ENCODE measurements at places on chromosomes 7 and 10.

GRCh38 chr7:148698397-148699023 is at the start of gene CUL1:
Gene CUL1, plus strand, starts transcription at chr7:148698903. Its CDS starts 31,220 bp downstream, at chr7:148730123.
- DNase-seq = peak; percentile 39

- DNase-seq = peak; percentile 90
Measured at GRCh38 chr10:110706690-110707098, 62.6 kb downstream of the RBM20 start.

GRCh38 chr7:149828357-149829309 is 9.5 kb upstream of the ZNF862 start:
- no peak for DNase-seq

GRCh38 chr7:130150587-130150986 is 54.6 kb downstream of the TMEM209 start:
- DNase-seq = no peak

DNA sequence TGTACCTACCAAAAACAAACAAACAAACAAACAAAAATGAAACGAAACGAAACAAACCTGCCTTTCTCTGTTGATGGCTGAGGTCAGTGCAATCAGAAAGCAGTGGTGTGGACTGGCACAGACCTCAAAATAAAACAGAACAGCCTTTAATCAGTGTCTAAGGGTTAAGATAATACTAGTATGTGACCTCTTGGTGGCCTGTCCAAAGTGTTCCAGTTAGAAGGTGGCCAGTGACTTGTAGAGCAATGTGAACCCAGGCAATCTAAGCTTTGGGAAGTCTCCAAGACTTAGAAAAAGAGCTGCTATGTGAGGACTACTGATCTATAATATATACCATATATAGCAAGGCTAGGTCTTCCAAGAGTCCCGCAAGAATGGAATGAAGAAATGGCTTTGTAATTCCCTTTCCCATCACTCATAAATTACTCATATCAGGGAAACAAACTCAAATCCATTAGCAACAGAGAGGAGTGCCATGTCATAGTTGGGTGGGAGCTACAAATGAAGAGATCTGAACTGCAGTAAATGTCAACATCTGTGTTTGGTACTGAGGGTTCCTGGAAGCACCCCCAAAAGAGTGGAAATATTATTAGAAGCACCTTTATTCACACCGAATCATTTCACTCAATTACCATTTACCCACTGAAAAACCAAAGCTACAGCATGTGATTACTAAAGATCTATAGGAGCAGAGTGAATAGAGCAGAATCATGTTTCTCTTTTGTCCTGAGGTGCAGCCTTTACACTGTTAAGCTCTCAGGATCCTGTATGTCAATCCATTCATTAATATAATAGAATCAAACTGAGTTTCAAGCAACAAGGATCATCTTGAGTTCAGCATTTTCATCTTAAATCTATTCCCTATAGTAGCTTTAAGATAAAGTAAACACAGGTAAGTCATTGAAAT is 28.0 kb downstream of the ABLIM1 start:
- DNase-seq = peak; percentile 37

GRCh38 chr7:106151459-106152312 is 39.6 kb upstream of the SYPL1 start:
- DNase-seq = no peak

- no peak for DNase-seq
Measured at GRCh38 chr10:33666686-33667480, 332.4 kb upstream of the NRP1 start.

- no peak for DNase-seq
Measured at GRCh38 chr7:154777023-154777422, 225.9 kb downstream of the PAXIP1 start.

GRCh38 chr10:100883312-100883821 is 29.4 kb upstream of the SLF2 start:
- DNase-seq = no peak

GRCh38 chr7:20122073-20122472 is 95.1 kb downstream of the MACC1 start:
- DNase-seq = no peak
